Lung microvascular endothelial cell (primary cell): ENCODE measurements at places on chromosomes 4 and X. TPM values are rescaled to one million over a fixed set of nuclear protein-coding genes. Genes with fewer than 3 reads are reported as not detected.

GRCh38 chr4:181331214-181331613 lies 912.0 kb upstream of the TENM3 start:
- no peak for DNase-seq

GRCh38 chrX:48466696-48467095 lies 3.4 kb downstream of the SLC38A5 start:
- no peak for DNase-seq

DNA sequence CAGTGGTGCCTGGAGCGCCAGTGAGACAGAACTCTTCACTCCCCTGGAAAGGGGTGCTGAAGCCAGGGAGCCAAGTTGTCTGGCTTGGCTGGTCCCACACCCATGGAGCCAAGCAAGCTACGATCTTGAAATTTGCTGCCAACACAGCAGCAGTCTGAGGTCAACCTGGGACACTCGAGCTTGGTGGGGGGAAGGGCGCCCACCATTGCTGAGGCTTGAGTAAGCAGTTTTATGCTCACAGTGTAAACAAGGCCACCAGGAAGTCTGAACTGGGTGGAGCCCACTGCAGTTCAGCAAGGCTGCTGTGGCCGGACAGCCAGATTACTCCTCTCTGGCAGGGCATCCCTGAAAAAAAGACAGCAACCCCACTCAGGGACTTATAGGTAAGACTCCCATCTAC lies 149.5 kb downstream of the EDA2R start:
- no peak for DNase-seq

GRCh38 chrX:120769576-120770341 lies 105.9 kb downstream of the CT47B1 start:
- peak; percentile 73 for DNase-seq

GRCh38 chr4:114046331-114046730 lies 66.9 kb upstream of the ARSJ start:
- DNase-seq: no peak

Gene NAA10
- 41.3 and 43.2 TPM in 2 replicates for total RNA-seq

Gene USP17L12
- not detected in 2 replicates for total RNA-seq
